ENCODE measurements at places on chromosomes 7 and 10.

DNA sequence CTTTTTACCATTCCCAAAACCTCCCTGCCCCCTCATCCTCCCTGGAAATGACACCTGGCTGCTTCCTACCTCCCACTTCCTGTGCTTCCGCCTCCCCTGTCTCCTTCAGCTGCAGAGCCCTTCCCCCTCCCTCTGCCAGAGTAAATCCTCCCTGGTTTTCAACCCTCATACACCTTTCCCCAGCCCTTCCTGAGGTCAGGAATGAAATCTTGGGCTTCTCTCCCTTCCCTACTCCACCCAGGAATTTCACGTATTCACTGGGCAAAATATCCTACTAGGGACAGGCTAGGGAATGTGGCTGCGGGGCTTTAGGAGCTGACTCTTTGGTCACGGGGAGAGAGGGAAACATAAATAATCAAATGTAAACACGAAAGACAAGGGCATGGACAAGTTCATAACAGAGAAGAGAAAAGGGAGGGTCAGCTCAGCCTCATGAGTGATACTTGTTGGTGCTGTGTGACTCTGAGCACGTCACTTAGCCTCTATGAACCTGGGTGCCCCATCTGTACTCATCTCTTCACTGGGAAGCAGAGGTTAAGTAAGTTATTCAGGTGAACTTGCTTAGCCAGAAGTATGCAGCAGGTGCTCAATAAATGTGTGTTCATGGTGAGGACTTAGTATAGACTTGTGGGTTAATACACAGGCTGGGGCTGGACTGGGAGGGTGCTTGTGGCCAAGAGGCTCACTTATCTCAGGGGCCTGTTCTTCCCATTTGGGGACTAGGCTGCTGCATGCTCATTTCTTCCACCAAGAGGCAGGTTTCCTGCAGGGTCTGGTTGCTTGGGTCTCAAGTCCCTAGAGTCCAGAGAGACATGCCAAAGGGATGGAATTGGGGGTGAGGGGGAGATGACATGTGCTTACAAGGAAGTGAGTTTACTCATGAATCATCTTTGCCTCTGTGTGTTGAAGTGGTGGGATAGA is 10.0 kb upstream of the DUSP5 start:
- no peak for DNase-seq

- DNase-seq, result no peak
Measured at GRCh38 chr10:93876381-93876780, 17.4 kb upstream of the SLC35G1 start.

GRCh38 chr7:129924602-129925001 is 28.2 kb downstream of the UBE2H start:
- no peak for DNase-seq

- DNase-seq, result no peak
Measured at GRCh38 chr10:79372871-79373270, 25.6 kb downstream of the PPIF start.

DNA sequence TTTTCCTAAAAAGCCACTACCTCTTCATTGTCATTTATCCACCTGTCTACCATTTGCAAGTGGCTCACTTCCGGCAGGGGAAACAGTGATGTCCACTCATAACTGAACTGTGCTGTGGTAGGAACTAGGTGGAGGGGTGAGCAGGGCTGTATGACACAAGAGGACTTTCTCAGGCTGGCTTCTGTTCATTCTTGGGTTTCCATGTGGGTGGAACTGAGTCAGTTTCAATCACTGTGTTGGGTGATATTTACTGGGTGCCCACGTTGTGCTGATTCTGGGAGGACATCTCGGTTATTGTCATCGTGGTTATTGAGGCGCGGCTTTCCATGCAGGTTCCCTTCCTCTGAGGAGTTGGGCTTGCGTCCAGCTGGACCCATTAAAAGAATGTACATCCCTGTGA is 38.8 kb downstream of the RAMP3 start:
- no peak for DNase-seq

DNA sequence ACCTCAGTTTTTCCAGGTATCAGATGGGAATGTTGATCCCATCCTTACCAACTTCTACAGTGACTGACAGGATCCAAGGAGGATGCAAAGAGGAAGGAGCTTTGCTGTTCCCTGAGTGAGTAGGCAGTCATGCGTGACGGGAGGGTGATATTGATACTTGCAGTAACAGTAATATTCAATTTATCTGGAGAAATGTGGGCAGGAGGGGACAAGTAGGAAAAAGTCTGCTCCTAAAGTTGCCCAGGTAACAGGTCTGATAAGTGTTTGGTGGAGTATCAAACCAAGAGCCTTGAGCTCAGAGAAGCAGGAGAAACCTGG is 3.3 kb upstream of the ZCCHC24 start:
- DNase-seq, result no peak

GRCh38 chr10:49760789-49761188 is 1.3 kb downstream of the OGDHL start:
- DNase-seq, result no peak

DNA sequence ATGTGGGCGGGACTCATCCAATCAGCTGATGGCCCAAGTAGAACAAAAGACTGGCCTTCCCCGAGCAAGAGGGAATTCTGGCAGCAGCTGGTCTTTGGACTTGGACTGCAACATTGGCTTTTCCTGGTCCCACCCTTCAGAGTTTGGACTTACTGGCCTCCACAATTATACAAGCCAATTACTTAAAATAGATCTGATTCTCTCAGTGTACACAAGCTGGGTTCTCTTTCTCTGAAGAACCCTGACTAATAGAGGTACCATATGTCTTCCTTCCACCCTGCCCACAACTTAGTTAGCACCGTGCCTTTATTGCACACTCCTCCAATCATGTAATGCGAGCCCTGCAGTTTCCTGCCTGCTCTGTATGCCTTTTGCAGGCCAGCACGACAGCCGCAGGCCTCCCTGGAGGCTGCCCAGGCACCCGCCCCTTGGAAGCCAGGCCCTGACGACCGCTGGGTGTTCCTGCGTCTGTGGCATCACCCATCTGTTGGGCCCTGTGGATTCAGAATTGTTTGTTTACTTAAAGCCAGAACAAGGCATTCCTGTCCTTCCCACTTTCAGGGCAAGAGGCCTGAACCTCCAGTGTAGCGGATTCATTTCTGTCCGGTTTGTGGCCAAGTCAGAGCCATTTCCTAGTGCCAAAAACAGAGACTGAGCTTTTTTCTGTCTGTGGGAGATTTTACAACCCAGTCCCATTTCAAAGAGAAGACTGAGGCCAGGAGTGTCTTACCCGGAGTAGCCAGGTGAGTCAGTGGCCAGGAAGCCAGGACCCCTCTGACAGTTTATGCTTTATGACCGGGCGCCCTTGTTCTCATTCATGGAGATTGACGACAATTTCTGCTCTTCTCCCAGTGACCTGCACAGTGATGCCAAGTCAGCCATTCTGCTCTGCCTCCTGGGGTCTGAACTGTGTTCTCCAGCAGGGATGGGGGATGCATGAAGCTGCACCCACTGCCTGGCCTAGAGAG is 968 bp upstream of the INMT start:
- no peak for DNase-seq

DNA sequence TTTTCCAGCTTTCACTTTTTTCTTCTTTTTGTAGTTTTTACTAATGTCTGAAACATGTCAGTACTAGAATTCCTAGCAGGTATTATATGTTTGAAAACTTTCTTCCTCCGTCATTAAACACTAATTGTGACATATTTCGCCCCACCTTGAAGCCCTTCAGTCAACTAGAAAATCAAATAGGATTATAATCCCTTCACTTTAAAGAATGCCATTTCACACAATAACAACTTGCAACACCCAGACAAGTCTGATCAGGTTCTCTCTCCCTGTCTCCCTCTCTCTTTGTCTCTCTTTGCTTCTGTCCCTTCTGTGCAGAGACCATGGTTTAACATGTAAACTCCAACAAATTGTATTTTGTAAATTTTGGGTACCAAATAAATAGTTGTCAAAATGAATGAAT is 373.5 kb downstream of the SEMA3D start:
- no peak for DNase-seq

- DNase-seq, result no peak
Measured at GRCh38 chr10:21637795-21638194, 103.8 kb downstream of the MLLT10 start.

DNA sequence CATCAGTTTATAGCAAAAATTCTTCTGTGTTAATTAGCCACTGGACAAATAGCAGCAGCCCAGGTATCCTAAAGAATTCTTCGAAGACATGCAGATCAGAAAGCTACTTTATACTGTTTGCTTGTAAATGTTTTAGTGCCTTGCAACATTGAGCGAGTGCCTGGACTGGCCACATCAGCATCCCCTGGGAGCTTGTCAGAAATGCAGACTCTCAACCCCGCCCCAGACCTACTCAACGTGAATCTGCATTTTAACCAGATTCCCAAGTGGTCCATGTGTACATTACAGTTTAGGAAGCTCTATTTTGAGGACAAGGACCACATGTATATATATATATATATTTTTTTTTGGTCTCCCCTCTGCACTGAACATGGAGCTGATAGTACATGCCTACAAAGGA is 18.5 kb upstream of the PLEKHS1 start:
- DNase-seq, result no peak

DNA sequence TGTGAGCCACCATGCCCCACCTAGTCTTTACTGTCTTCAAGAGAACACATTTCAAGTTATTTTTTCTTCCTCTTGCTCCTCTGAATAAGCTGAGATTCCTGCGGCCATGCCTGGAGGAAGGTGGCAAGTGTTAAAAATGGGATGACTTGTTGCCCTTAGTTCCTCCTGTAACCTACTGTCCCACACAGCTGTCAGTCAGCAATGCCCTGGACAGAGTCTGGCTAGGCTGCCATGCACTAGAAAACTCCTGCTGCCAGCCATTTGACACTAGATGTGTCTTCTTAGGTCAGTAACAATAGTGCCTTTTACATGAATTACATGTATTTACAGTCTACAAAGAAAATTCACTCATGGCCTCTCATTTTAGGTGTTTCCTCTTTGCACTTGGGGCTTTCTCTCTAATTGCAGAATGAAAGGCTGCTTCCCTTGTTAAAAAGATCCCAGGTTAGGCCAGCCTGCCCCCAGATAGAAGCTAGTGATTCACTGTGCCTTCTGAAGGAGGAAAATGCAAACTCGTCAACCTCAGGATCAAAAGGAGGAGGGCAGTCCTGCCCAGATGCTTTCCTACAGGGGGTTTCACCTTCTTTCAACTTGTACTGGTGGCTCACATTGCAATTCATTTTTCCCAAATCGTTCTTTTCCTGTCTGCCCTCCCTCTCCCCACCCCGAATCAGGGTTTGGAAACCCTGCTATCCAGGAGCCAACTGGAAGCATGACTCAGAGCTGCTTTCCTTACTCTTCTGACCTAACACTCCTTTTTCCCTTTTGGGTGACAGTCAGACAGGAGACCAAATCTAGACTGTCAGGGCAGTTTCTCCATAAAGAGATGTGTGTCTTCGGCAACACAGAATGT is 136.6 kb downstream of the SPAG6 start:
- DNase-seq, result no peak

GRCh38 chr10:68330852-68331454 is 911 bp upstream of the HNRNPH3 start:
- no peak for DNase-seq

GRCh38 chr7:155355176-155355575 is 57.5 kb downstream of the INSIG1 start:
- DNase-seq, result no peak

GRCh38 chr7:75537731-75538130 is 45.6 kb downstream of the SPDYE5 start:
- no peak for DNase-seq

- DNase-seq, result no peak
Measured at GRCh38 chr7:14590206-14590605, 312.3 kb downstream of the DGKB start.

DNA sequence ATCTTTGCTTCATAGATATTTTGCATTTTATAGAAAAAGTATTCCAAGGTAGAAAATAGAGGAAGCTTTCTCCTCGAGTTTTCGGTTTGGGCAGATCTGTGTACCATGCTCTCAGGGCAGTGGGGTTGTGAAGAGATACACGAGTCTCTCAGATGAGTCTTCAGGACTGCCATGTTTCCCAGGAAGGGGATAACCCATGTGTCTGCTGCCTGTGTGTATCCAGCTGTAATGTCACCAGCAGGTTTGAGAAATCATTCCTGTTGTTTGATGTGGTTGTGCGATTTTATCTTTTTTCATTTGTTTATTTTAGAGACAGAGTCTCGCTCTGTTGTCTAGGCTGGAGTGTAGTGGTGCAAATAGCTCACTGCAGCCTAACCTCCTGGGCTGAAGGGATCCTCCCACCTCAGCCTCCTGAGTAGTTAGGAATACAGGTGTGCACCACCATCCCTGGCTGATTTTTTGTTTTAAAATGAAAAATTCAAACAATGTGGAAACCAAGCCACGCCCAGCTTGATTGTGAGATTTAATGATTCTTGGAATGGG is 48.9 kb downstream of the SNX10 start:
- no peak for DNase-seq

DNA sequence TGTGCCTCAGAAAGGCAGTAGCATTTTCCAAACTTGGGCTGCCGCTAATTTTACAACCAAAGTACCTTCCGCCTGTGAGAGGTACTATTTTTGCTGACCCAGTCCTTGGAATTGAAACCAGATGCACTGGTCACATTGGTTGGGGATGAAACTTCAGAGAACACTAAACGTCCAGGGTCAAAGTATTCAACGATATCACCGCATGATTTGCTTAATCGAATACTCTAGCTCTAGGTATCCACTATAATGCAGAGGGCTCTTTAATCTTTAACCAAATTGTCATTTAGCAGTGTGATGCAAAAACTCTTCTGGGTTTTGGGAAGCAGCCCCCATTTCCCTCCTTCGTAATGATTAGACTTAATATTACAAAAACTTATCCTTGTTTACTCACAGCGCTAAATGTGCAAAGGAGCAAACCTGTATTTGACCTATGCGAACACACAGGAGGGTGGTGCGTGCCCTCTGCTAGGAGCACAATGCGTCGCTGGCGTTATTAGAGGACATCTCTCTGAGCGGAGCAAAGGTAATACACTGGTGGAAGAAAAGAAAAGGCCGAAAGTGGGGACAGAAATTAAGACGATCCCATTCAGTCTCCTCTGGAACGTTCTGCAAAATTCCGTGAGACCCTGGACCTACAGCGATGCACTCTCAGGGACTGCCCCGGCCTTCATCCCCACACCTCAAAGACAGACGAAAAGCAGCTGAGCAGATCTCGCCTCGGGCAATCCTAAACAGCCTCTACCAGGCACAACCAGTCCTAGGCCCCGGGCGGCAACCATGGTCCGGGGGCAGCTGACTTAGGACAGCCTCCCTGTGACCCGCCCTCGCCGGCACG is 916 bp upstream of the EEPD1 start:
- DNase-seq, result no peak

GRCh38 chr7:143256932-143257331 is 6.3 kb upstream of the GSTK1 start:
- DNase-seq, result no peak

DNA sequence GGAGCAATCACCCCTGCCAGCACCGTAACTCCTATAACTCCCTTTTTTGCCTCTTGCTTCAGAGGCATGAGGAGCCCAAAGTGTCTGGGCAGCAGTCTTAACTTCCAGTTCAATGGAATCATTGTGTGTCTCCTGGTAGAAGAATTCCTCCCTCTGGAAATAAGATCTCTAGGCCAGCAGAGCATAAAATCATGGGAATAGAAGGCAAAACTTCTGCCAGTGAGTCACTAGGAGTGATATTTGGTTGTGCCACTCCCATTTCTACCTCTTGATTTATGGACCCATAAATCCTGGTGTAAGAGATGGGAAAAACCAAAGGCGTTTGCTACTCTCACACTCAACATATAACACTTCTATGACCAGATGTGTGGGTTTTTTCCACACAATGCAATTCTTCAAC is 104.9 kb upstream of the FAM180A start:
- no peak for DNase-seq

GRCh38 chr10:75508814-75509306 is 77.4 kb downstream of the LRMDA start:
- no peak for DNase-seq

All from esophagus squamous epithelium (tissue), 5 donors.